ENCODE measurements at places on chromosomes 11 and 22.

DNA sequence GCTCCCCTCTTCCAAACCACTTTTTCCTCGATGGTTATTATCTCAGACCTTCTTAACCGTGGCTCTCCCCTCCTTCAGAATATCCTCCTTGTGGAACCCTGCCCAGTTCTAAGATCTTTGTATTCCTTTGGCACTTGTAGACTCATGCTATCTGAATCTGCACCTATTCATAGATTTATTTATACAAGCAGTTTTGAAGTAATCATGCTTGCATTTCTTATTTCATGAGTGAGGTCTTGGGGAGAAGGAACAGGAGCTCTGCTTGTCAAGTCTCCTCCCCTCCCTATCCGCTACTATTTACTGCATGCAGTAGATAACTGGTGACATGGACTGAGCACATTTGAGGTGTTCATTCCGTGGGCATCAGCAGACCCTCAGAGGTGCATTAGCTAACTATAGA is 5.4 kb upstream of the MADD start:
- DNase-seq, result no peak

DNA sequence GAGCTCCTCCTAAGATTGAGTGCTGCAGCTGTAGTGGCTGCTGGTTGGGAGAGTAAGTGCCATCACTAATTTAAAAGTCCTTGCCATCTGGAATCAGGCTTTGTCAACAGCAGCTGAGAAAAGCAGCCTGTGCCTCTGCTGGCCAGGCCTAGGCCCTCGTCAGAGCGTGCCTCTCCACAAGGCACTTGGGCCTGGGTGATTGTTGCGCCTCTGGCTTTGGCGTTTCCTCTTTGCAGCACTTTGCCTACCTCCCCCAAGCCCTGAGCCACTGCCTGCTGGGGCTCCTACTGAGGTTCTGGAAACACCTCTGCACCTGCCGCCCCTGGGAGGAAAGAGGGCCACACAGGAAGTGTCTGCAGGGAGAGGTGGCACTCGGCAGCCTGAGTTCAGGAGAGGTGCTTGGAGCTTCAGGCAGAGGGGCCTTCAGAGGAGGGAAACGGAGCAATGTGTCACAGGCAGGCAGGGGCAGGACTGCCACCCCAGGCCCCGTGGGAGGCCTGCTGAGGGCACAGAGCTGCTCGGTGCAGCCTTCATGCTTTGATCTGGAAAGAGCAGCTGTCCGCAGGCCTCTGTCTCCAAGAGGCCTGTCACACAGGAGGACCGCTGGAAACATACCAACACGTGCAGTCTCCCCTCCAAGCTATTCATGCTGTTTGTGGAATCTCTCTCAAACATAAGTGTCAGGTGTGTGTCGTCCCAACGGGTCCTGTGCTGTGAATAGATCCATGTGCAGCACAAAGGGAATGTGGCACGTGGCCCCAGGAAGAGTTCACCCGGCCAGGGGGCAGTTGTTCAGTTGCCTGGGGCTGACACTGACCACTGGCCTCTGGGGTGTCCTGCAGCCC is 61.5 kb upstream of the EMID1 start:
- peak; percentile 53 for DNase-seq

DNA sequence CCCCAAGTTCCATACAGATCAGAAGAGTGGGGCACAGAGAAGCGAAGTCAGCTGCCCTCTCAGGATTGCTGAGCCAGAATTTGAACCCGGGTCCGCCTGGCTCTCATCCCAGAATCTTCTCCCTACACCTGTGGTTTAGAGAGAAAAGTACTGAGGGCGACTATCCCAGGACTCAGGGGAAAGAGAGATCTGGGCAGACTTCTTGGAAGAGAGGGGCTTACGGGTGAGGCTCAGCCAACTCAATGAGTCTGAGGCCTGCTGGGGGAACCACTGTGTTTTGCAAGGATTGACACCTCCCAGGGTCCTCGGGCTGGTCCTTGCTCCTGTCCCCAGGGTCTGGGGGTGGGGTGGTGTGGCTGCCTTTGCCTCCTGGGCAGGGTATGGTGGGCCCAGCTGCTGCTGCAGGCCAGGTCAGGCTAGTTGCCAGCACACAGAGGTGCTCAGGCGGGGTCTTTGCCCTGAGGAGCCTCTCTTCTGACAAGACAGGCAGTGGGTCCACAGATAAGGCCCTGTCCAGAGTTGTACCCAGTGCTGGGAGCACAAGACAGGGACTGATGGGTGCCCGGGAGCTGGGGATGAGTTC is 1.2 kb downstream of the CAPN5 start:
- DNase-seq, result no peak

GRCh38 chr11:123251657-123252344 is 56.8 kb upstream of the CLMP start:
- no peak for DNase-seq

DNA sequence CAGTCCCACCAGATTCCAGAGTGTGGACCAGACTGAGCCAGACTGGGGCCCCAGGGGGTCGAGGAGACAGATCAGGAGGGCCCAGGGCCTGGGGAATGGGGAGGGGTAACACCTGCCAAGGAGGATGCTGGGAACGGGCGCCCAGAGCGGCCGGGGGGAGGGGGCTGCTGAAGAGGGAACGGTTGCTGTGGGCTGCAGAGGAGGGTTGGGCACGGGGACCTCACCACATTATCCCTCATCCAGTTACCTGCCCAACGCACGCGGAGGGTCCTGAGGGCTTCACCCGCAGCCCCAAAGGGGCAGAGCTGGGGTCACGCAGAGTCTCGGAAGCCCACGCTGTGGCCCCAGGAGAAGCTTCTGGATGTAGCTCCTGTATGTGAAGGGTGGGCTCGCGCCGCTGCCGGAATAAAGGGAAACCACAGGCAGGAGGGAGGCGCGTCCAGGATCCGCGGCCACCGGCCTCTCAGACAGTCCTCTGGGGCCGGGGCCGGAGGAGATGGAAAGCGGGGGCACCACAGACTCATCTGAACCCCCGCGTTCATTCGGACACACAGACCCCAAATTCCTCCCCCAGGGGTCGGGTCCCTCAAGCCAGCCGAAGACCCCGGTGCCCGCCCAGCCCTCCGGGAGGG is 866 bp upstream of the SELENOO start:
- peak; percentile 33 for DNase-seq

DNA sequence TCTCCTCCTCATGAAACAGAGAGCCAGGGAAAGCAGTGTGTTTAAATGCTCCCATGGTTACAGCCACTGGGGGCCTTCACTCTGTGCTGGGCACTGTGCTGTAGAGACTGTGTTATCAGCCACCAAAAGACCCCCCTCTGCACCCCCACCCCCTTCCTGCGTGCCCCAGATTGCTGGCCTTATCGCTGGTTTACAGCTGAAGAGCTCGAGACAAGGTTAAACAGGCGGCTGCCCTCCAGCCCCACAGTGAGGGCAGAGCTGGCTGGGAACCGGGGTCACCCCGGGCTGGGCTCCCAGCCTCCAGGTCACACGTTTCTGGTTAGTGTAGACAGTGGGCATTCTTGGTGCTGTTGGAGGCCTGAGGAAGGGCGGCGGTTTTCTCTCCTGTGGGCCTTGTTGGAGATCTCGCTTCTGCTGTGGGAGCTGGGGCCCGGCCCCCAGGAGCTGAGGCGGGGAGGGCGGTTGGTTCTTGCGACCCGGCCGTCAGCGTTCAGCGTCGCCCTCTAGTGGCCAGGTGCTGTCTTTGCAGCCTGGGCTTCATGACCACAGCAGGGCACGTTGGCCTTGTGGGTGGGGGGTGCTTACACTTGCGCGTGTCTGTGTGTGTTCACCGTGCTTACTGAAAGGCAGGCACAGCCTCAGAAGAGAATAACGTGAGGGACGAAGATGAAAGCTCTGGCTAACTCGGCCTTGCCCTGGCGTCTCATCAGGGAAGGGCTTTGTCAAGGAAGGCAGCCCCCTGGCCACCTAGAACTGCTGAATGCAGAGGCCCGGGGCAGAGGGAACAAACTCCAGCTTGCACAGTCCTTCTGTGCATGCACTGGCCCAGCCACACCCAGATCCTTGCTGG is 40.8 kb downstream of the TBC1D22A start:
- no peak for DNase-seq

- no peak for DNase-seq
Measured at GRCh38 chr11:102705626-102706025, at the start of gene MMP27. TSS of gene MMP27 (minus strand) at chr11:102705769. CDS start at chr11:102705714, 55 bp downstream.

DNA sequence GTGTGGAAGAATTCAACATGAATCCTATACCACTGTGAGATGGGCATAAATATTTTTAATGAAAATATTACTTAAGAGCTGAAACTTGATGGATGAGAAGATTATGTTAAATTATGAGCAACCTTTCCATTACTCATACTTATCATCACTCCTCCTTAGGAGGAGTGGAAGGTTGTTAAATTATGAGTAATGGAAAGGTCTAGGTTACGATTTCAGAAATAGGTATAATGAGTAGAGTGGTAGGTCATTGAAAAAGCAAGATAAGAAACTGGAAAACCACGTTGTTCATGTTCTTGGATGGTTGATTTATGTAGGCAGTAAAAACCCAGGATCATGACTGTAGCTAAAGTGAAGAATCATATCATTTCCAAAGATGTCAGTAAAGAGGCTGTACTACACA is 973.2 kb upstream of the RAG2 start:
- DNase-seq, result no peak

- no peak for DNase-seq
Measured at GRCh38 chr22:30564761-30565119, 9.7 kb downstream of the GAL3ST1 start.

DNA sequence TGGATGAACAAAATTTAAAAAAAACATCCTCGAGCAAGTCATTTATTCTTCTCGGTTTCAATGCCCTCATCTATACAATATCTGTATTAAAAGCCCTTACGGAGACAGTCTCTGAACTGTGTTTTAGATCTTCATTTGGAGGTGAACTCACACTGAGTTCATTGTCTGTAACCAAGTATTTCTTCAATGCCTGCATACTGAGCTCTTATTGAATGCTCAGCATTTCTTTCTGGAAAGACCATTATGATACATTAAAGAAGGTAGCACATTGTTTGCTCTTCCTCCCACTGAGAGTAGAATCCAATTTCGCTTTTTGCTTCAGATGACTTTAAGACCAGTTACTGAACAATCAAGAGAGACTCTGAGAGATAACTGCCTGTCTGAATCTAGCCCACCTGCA is 1.7 kb upstream of the ANO3 start:
- DNase-seq, result no peak

DNA sequence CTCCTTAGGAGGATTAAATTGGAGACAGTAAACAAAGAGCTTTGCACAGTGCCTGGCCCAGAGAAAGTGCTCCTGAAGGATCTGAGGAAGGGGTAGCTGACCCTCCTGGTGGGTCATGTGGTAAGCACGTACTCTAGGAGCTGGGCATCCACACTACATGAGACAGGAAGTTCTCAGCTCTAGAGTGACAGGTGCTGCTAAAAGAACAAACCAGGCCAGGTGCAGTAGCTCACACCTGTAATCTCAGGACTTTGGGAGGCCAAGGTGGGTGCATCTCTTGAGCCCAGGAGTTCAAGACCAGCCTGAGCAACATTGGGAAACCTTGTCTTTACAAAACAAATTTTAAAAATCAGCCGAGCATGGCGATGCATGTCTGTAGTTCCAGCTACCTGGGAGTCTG is 13.1 kb downstream of the SLC43A1 start:
- no peak for DNase-seq

- no peak for DNase-seq
Measured at GRCh38 chr11:126419801-126420697, 64.6 kb downstream of the ST3GAL4 start.

- no peak for DNase-seq
Measured at GRCh38 chr11:67054836-67055523, 1.7 kb upstream of the RHOD start.

DNA sequence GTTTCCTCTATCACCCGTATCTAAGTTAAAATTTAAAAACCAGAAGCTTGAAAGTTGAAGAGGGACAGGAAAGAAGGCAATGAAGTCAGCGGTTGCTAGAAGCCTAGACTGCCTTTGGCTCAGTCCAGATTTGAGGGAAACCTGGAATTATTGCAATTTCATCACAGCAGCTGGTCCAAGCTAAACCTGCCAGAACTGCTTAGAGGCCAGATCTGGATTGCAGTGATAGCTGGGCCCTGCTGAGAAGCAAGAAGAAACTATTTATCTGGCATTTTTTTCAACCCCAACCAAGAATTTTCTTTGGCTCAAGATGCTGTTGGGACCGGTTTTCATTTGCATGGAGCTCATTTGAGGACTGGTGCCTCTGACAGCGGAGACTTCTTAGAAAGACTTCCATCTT is 121.5 kb upstream of the TEAD1 start:
- no peak for DNase-seq

DNA sequence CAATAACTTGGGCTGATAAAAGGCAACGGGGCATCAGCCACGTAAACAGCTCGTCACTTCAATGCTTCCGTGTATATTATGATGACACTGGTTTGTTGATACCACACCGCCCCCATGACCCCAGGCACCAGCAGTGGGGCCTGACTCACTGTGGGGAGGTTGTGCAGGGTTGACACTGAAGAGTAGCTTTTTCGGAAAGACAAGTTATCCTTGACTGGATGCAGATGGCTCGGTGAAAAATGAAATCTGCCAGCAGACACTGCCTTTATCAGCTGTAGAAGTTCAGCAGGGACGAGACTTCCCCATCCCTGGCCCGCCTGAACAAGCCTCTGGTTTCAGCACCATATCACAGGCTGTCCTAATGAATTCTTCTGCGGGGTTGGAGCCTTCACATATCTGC is 55.6 kb downstream of the WT1 start:
- no peak for DNase-seq

DNA sequence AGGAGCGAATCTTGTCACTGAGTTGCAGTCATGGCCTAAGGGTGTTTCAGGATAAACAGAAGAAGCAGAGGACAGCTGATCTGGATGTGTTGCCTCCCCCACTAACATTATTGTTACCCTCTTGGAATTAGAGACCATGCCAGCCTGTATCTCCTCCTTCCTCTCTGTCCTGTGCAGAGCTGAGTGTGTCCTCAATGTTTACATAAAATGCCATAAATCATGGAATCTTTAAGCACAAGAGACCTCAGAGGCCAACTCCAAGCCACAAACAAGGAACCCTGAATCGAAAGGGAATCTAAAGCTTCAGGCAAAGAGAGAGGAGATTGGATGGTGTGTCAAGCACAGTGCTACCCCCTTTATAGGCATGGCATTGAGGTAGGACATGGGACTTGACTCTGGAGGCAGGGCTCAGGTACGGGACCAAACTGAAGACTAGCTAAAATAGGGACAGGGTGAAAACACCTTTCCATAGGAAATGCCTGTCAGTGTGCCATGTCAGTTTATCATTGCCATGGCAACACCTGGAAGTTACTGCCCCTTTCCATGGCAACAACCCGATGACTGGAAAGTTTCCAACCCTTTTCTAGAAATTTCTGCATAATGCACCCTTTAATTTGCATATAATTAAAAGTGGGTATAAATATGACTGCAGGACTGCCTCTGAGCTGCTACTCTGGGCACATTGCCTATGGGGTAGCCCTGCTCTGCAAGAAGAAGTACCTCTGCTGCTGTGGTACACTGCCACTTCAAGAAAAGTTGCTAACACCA is 489.7 kb downstream of the MIAT start:
- peak; percentile 50 for DNase-seq
